ENCODE measurements at places on chromosomes 16 and 17.

GRCh38 chr17:11780621-11781020 is 182.4 kb downstream of the DNAH9 start:
- no peak for DNase-seq

GRCh38 chr17:42849451-42850181 is 1.4 kb upstream of the AOC3 start:
- DNase-seq = no peak

GRCh38 chr17:10318535-10318934 is 54.3 kb downstream of the MYH13 start:
- DNase-seq = no peak

GRCh38 chr16:77499373-77500285 is 64.8 kb upstream of the ADAMTS18 start:
- peak; percentile 39 for DNase-seq

DNA sequence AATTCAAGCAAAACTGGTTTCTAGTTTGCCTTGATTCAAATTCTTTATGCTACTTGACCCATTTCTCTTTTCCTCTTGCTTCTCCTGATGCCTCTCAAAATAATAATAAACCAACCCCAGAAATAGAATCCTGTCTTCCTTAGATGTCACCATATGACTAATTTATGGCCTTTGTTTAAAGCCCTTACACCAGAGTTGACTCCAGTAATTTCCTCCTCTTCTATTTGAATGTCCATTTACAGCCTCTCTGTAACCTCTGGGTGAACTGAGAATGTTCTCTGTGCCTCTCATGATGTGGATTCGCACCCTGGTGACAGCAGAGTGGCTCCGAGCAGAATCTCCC is 31.5 kb downstream of the ZFHX3 start:
- no peak for DNase-seq

GRCh38 chr16:88570691-88571092 is 489 bp downstream of the ZC3H18 start:
- DNase-seq = no peak
